Vagina (tissue), 2 donors: ENCODE measurements at places on chromosomes 6 and 20.

DNA sequence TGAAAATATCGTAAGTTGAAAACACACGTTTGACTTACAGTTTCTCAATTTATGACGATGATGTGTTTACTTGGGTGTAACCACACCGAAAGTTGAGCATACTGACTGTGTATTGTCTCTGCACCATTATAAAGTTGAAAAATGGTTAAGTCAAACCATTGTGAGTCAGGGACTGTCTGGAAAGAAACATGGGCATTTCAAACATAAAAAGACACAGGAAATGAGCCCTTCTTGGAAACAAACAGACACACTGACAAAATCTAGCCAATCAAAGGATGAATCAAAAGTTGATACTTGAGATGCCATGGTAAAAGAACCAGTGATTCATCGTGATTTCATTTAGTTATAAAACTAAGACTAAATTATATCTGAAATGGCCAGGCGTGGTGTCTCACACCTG lies 5.3 kb downstream of the POPDC3 start:
- DNase-seq = no peak

- DNase-seq = no peak
Observed at GRCh38 chr6:71459162-71459561, 170.6 kb downstream of the OGFRL1 start.

DNA sequence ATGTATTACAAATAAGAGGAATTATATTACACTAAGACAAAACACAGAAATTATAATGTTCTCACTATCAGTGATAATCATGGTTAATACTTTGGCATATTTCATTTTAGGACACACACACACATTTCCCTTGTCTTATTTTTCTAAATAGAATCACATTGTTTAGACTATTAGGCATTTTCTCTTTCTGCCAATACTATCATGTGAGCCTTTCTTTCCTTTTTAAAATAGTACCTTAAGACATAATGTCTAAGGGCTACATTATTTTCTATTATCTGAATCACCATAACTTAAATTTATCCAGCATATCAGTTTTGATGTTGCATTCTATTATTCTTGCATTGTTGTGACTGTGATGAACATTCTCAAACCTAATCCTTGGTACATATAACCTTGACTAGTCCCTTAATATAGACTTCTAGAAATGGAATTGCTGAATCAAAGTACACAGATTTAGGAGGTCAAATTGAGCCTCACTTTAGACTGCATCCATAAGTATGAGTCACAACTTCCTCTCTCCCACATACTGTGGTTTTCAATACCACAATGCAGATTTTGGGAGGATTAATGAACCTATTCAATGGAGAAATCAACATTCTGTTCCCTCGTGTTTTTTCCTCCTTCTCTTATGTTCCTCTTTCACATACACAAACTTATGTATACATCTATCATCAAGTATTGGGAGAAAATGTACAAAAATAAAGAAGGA lies 212.6 kb downstream of the MOXD1 start:
- no peak for DNase-seq

- DNase-seq = no peak
Observed at GRCh38 chr6:46356543-46356942, 134.7 kb downstream of the RCAN2 start.

GRCh38 chr6:40391851-40392517 lies 195.2 kb downstream of the LRFN2 start:
- DNase-seq = peak; percentile 71

DNA sequence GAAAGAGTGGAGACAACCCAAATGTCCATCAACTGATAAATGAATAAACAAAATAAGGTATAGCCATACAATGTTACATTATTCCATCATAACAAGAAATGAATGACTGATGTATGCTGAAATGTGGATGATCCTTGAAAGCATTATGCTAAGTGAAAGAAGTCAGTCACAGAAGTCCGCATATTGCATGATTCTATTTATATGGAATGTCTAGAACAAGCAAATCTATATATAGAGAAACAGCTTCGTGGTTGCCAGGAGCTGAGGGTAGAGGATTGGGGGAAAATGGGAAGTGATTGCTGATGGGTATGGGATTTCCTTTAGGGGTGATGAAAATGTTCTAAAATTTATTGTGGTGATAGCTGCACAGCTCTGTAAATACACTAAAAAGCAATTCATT lies 196.8 kb downstream of the ATXN1 start:
- DNase-seq = no peak

- no peak for DNase-seq
Observed at GRCh38 chr6:15369838-15370237, 124.0 kb downstream of the JARID2 start.

DNA sequence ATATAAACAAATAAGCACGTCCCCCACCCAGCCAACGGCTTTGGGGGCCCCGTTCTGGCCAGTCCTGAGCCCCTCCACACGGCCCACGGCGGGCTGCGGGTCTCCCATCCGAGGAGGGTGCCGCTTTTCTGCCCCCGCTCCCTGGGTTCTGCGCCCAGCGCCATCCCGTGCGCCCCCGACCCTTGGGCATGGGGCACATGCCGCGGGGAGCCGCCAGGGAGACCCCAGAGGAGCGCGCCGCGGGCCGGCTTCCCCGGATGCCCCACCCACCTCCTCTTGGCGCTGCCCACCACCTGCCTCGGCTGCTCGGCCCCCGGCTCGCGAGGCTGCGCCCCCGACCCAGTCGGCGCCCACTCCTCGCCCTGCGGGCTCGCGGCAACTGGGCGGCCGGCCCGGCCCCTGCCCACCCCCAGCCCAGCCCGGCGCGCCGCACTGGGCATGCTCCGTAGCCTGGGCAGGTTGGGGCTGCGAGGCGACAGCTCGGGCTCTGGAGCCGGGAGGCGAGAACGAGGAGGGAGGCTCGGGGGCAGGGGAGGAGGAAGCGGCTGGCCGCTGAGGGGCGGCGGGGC lies 570 bp upstream of the PLCB4 start:
- DNase-seq = no peak

- no peak for DNase-seq
Observed at GRCh38 chr6:47262231-47262630, 47.5 kb downstream of the TNFRSF21 start.

GRCh38 chr6:66526061-66526460 lies 819.0 kb upstream of the EYS start:
- DNase-seq = no peak
